Activated CD8-positive, alpha-beta memory T cell treated with anti-CD3 and anti-CD28 coated beads for 48 hours (primary cell): ENCODE measurements at places on chromosomes 16 and 17.
A peak's percentile ranks its signal among the peaks of the same experiment; 100 is the strongest.

DNA sequence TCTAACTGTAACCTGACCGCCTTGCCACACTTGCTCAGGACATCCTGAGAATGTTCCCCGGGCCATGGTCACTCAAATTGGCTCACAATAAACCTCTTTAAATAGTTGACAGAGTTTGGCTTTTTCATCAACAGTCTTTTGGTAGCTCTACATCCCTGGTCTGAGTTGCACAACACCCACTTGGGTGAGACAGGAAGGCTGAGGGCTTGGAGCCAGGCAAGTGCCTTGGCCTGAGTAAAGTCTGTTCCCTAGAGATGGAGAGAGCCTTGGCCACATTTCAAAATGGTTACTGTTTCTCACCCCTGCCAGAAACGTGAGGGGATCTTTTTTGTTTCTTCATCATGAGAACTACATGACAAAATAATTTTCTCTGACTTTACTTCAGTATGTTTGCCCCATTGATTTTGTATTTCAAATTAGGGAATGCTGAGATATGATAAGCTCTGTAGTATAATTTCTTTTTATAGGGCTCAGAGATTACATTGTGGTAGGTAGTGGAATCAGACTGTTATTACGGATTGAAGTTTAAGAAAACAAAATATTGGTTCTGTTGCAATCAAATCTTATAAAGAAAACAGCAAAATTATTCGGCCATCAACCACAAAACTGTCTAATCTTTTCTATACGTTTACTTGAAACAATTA is 53.9 kb upstream of the NETO2 start:
- no peak for DNase-seq

DNA sequence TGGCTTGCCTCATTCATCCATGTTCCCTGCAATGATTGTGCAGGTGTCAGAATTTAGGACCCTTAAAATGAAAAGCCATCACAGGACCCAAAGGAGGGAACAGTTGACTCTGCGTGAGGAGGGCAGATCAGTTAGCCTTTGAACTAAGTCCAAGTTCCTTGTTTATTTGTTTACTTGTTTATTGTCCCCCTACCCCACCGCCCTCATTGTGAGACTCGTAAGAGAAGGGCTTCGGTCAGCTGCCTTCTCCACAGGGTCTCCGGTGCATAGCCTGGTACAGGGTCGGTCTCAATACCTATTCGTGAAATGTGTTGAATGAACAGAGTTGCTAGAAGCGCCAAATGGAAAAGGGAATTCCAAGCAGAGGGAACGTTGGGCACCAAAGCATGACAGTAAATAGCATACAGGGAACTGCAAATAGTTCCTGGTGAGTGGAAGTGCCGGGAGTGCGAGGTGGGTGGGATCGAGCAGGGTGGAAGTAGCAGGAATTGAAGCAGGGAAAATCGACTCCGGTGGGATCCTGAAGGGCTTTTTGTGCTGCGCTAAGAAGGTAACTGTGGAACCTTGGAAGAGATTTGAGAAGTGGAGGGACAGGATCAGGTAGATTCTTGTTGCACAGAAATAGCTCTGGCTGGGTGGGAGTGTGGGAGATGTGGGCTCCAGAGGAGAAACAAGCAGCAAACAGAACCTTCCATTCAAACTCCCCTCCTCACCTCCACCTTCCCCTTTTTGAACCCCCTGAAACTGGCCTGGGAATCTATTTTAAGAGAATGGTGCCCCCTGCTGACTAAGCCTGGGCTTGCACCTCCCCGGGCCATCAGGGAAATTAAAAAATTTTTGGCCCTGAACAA is 12.7 kb downstream of the SLC35B1 start:
- DNase-seq = peak; percentile 41

GRCh38 chr16:80716564-80717139 is 87.7 kb downstream of the CDYL2 start:
- DNase-seq = no peak

DNA sequence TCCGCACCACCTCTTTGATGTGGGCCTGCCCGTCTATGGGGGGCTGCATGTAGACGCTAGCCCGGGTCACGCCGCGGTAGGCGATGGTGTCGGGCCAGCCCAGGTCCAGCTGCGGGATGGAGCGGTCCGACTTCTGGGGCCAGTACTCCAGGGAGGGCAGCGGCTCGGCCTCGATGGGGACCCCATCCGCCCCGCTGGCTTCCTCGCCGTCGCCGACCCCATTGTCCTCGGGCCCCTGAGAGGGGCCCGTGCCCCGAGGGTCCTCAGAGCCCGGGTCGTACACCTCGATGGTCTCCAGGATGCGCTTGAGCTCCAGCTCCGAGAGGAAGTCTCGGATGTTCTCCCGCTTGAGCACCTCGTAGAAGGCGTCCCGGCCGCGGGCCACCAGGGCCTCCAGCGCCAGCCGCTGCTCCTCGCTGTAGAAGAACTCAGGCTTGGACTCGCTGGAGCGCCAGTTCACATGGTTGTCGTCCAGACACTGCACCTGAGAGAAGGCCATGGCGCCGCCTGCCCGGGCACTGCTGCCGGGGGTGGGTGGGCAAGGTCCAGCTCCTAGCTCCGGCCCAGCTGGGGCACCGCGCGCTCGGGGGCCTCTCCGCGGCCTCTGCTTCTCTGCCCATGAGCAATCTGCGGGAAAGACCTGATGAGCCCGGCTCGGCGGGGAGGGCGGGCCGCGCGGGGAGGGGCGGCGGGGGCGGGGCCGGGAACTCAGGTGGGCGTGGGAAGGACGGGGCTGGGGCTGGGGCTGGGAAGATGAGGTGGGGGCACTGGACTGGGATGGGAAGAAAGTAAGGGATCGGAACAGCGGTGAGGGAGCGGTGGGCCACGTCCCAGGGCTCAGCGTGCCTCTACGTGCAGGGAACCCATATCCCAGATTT is 782 bp downstream of the FAM83G start:
- no peak for DNase-seq

DNA sequence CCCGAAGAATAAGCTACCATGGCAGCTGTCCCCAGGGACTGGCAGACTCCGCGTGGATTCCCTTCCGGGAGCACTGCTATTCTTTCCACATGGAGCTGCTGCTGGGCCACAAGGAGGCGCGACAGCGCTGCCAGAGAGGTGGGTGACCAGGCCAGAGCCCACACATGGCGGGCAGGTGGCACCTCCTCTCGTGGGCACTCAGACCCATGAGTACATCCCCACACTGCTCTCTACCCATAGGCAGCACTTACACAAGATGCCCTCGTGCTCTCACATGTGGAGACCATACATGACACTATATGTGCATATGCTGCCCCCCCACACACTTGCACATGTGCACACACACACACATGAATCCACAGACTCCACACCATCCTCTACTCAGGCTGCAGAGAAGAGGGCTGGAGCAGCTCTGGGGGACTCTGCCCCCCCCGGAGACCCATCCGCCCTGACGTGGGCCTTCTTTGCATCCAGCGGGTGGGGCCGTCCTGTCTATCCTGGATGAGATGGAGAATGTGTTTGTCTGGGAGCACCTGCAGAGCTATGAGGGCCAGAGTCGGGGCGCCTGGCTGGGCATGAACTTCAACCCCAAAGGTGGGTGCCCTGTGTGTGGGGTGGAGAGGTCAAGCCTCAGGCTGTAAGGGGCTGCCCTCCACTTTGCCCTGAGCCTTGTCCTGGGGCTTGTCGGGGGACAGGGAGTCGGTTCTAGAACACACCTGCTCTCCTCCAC is 62.9 kb downstream of the MRC2 start:
- DNase-seq = no peak

GRCh38 chr17:5378566-5379207 is 40.8 kb downstream of the NUP88 start:
- no peak for DNase-seq

GRCh38 chr16:25052151-25052511 is 37.0 kb upstream of the ARHGAP17 start:
- no peak for DNase-seq

DNA sequence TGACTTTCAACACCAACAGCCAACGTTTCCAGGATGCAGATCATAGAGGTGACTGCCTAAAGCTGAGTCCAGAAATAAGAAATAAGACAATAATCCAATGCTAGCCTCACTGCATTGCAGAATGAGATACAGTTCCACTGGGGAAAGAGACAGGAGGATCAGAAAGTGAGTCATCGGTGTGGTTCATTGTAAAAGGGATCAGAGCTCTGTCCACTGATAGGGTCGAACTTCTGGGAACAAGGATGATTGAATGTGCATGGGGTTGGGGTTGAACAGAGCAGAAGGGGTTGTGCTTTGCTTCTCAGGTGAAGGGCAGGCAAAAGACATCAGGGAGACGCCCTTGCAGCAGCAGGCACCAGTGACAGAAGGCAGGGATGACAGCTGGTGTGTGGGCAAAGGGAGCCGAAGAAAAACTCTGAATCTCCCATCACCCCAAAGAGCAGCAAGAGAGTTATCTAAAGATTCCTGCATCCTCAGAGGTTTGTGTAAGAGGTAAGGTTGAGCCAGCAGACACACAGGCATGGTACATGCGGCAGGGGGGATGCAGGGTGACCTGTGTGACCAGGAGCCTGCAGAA is 16.4 kb downstream of the CLEC10A start:
- DNase-seq = no peak

- DNase-seq = no peak
Observed at GRCh38 chr17:82223517-82223916, 5.3 kb upstream of the SLC16A3 start.

- no peak for DNase-seq
Observed at GRCh38 chr16:53768167-53768566, 64.2 kb downstream of the FTO start.

- DNase-seq = no peak
Observed at GRCh38 chr16:496097-496886, 31.2 kb upstream of the CAPN15 start.

DNA sequence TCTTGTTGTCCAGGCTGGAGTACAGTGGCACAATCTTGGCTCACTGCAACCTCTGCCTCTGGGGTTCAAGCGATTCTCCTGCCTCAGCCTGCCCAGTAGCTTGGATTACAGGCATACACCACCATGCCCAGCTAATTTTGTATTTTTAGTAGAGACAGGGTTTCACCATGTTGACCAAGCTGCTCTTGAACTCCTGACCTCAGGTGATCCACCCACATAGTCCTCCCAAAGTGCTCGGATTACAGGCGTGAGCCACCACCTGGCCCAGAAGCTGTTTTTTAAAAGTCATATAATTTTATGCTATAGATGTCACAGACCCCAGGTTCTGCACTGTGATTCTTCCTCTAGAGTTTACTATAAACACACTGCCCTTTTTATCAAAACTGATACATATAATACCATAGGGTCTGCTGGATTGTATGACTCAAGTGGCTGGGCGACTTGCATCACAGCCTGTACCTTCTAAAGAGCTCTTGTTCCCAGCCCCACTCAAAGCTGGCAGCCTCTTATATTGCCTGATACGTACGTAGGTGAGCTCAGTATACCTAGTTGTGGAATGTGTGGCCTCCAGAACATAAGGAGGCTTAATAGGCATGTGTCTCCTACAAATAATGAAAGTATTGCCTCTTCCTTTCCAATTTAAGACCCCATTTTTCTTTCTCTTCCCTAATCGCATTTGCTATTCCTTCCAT is 295.8 kb downstream of the ZFHX3 start:
- DNase-seq = no peak
